ENCODE measurements at places on chromosomes 5 and 9. TPM values are rescaled to one million over a fixed set of nuclear protein-coding genes. Genes with fewer than 3 reads are reported as not detected.

- no peak for DNase-seq
Measured at GRCh38 chr9:83060556-83060955, 2.4 kb downstream of the RASEF start.

GRCh38 chr9:37187292-37187691, 66.9 kb downstream of the ZCCHC7 start:
- DNase-seq: no peak

- DNase-seq: no peak
Measured at GRCh38 chr5:93303291-93303691, 277.7 kb downstream of the NR2F1-AS1 start.

DNA sequence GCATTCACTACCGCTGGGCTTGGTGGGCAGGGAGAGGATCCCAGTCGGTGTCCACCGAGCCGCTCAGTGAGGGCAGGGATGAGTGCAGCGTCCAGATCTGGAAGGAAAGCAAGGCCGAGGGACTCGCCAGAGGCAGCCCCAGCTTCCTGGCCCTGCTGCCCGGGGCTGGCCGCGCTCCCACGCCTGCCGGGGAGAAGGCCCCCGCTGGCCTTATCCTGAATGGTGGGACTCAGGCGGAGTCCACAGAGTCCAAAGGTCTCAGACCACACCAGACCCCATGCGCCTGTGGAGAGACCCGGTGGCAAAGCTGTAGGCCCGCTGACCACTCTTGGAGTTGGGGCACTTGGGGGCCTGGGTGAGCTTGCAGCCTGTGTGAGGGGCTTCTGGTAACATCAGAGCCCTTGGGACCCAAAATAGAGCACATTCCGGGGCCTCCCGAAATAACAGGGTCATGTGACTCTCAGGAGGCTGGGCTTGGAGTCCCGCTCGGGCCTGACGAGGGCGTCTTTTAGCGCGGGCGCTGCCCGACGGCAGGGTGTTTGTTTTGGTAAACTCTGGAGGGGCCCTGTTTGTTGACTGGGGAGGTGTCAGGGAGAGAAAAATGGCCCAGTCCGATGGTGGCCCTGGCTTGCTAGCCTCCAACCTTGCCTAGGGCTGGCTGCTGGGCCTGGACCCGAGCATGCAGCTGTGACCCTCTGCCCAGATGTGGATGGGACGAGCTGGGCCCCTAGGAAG, 2.8 kb downstream of the RXRA start:
- no peak for DNase-seq

DNA sequence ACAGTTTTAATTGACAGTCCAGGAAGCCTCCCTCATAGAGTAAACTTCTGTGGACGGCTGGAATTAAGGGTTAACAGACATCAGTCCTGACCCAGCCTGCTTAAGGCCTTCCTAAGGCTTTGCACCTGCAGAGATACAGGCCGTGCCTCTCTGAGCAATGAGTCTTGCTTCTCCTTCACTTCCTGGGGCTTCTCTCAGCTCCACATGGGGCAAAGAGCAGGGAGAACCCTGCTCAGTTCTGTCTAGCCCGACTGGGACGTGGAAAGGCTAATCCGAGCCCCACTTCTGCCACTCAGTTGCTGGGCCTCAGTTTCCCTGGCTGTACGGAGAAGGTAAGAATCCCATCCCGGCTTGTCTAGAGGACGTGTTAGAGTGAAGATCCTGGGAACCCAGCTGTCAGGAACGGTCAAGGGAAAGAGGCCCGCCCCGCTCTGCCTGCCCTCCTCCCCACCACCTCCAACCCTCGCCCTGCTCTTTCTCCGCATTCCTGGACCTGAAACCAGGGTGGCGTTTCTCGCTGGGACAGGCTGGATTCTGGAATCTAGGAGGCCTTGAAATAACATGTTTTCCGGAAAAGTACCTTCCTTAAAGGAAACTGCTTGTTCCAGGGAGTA, 6.5 kb downstream of the SPAAR start:
- DNase-seq: no peak

DNA sequence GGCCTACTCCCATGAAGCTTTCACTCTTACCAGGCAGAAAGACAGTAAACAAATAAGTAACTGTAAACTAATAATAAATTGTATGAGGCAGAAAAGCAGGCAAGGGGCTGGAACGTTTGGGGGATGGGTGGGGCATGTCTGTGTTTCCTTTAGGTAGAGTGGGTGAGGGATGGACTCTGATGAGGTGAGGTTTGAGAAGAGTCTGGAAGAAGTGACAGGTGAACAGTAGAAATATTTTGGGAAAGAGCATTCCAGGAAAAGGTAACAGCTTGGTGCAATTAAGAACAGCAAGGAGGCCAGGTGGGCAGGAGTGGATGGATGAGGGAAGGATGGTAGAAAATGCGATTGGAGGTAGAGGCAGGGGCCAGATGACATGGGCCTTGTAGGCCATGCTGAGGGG, 56.5 kb downstream of the PTTG1 start:
- DNase-seq: no peak

PLCXD3 gene
- not detected for total RNA-seq

CDC20B gene
- total RNA-seq: 0.16 TPM

Measured in mesothelial cell of epicardium (in vitro differentiated cells).